Stimulated activated CD8-positive, alpha-beta memory T cell treated with anti-CD3 and anti-CD28 coated beads, Interleukin-15, amount 100 ng/mL, for 4 hours (primary cell): ENCODE measurements at places on chromosomes 5 and 9.

GRCh38 chr9:116468793-116469527 is 218.1 kb upstream of the TRIM32 start:
- DNase-seq = no peak

GRCh38 chr5:1436036-1436435 is 9.2 kb downstream of the SLC6A3 start:
- no peak for DNase-seq

GRCh38 chr5:75051217-75051751 is 1.1 kb downstream of the GCNT4 start:
- DNase-seq = no peak

DNA sequence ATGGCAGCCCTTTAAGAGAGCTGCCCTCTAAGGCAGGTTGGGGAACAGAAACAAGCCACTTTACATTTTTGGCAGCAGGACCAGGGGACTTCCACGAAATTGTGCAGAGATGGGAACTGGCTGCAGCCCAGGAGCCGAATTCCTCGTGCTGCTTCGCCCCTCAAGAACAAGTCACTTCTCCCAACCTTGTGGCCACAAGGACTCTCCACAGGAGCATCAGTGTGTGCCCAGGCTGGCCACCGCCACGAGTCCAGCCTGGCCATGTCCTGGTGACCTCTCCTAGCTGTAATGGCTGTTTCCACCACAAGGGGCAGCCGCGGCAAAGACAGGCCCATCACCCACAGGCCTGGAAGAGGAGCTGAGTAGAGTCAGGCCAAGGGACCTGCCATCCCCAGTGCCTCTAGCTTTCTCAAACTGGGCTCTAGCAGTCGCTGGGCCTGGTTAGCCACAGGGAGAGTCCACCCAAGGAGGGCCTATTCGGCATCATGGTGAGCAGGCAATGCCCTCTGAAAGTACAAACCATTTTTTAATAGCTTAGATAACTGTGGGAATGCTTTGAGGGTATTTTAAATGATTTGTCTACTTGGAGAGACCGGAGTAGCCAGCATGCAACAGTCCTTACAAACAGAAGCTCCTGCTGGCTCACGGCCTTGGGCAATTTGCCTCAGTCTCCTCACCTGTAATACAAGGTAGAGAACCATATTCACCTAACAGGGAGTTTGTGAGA is 129.0 kb downstream of the COL23A1 start:
- DNase-seq = no peak

- no peak for DNase-seq
These were observed 303.0 kb upstream of the TLE4 start for GRCh38 chr9:79268806-79269205.
